K562 (cell line): ENCODE measurements at places on chromosomes 12 and 14. TPM values are rescaled to one million over a fixed set of nuclear protein-coding genes. Genes with fewer than 3 reads are reported as not detected.

- no peaks in the 10 kb centered on the region for H3K36me3 ChIP-seq
- H3K27ac ChIP-seq, result no peak overlapping the region
- no peak overlapping the region for H3K4me3 ChIP-seq
- no peaks in the 10 kb centered on the region for H3K27me3 ChIP-seq
- DNase-seq, result no peak
These were observed 144.8 kb downstream of the CAPZA3 start for GRCh38 chr12:18882690-18883089.

The NOS1 gene
- total RNA-seq, result 0.02 TPM in 1 of 2 replicates, not detected in the other

The FITM1 gene
- total RNA-seq, result 0.20 TPM in 1 of 2 replicates, not detected in the other

DNA sequence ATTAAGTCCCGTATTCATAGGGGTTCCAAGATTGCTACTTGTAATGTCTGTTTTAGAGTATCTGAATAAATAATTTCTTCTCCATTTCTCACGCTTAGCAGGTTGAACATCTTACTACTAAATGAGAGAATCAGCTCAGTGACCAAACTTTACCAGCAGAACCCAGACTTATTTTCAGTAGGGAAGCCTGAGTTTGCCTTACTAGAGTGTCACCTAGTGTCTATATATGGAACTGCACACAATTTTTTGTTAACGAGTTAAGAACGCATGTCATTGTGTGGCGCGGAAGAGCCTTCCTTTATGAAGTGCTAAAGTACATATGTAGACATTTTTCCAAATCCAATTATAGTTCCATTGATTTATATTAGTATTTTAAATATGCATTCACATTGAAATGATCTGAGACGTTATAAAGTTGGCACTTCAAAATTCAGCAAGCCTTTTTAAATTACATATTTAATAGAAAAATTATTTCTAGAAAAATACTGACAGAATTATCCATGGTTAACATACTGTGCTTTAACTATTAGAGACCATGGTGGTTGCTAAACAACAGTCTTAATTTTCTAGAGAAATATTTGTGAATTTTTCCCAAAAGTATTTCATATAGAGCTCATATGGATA is 88.3 kb downstream of the RPS29 start:
- H3K4me3 ChIP-seq, result no peak overlapping the region
- no peaks in the 10 kb centered on the region for H3K27me3 ChIP-seq
- peak; percentile 57 for DNase-seq
- no peaks in the 10 kb centered on the region for H3K36me3 ChIP-seq

- H3K4me1 ChIP-seq, result no peaks in the 10 kb centered on the region
- H3K36me3 ChIP-seq, result no peaks in the 10 kb centered on the region
- H3K27ac ChIP-seq, result no peak overlapping the region
These were observed 162.6 kb upstream of the PLEKHA5 start for GRCh38 chr12:18966954-18967353.

The CLEC1A gene
- total RNA-seq, result not detected in 2 replicates

DNA sequence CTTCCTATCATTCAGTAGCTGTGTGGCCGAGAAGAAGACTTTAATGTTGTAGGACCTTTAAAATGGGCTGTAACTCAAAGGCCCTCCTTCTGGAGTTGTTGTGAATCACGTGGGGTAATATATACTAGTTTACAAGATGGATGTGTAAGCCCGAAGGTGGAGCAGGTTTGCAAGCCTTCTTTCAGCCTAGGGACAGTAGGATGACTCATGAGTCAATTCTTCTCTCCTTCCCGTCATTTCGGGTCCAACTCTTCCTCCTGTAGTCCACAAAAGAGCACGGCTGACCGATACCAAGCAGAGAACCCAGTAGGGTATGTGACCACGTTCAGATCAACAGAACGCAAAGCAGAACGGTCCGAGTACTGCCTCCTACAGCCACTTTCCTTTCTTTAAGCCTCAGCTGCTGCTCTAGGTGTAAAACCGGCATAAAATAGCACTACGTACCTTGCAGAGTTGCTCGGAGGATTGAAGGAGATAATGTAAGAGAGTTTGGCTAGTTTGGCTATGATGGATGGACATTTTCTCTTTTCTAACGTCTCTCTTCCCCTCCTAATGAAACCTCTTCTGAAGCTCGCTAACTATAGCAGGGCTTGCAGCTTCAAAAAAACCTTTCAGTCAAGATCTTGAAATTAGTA is 1.3 kb upstream of the RASSF3 start:
- peak overlapping the region; percentile 80 for H3K27ac ChIP-seq
- H3K4me1 ChIP-seq, result peaks cover 8% of the 10 kb centered on the region; the same call in 2 of the 3 replicates
- peaks cover 17% of the 10 kb centered on the region; the same call in 1 of the 3 replicates for H3K36me3 ChIP-seq
- H3K4me3 ChIP-seq, result peak overlapping the region; percentile 87

- no peaks in the 10 kb centered on the region for H3K27me3 ChIP-seq
- no peaks in the 10 kb centered on the region for H3K4me1 ChIP-seq
- H3K36me3 ChIP-seq, result no peaks in the 10 kb centered on the region
- no peak overlapping the region for H3K4me3 ChIP-seq
These were observed 139.5 kb upstream of the SOX5 start for GRCh38 chr12:24088751-24089509.

GRCh38 chr14:21257394-21257909 is 11.8 kb downstream of the HNRNPC start:
- no peak overlapping the region for H3K4me3 ChIP-seq
- H3K4me1 ChIP-seq, result peaks cover 5% of the 10 kb centered on the region; the same call in 2 of the 3 replicates
- DNase-seq, result no peak

DNA sequence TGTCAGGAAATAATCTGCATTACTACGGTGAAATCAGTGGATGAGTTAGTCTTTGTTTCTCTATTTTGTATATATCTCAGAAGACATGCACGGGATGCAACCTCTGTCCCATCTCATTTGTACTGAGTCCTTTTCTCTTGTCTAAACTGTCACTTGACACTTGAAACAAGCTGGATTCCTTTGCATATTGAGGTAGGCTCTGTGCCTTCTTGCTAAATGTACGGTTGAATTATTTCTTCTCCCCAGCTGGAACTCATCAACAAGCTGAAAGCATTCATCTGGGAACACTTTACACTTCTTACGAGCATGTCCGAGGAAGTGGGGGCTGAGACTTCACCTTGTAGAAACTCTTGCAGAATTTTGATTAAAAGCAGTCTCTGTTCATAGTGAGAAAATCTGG is 119.5 kb downstream of the VEZT start:
- no peaks in the 10 kb centered on the region for H3K4me1 ChIP-seq
- no peak overlapping the region for H3K27ac ChIP-seq
- no peak for DNase-seq
- H3K27me3 ChIP-seq, result peaks cover 5% of the 10 kb centered on the region; the same call in 2 of the 3 replicates
- H3K4me3 ChIP-seq, result no peak overlapping the region

The GPRC5D gene
- not detected in 2 replicates for total RNA-seq

The SMOC1 gene
- 0.04 TPM in 1 of 2 replicates, not detected in the other for total RNA-seq

GRCh38 chr14:55780156-55780946 is 200.3 kb downstream of the KTN1 start:
- no peak for DNase-seq
- no peaks in the 10 kb centered on the region for H3K27me3 ChIP-seq
- no peaks in the 10 kb centered on the region; the same call in 1 of the 2 replicates for H3K4me1 ChIP-seq
- H3K27ac ChIP-seq, result no peak overlapping the region

DNA sequence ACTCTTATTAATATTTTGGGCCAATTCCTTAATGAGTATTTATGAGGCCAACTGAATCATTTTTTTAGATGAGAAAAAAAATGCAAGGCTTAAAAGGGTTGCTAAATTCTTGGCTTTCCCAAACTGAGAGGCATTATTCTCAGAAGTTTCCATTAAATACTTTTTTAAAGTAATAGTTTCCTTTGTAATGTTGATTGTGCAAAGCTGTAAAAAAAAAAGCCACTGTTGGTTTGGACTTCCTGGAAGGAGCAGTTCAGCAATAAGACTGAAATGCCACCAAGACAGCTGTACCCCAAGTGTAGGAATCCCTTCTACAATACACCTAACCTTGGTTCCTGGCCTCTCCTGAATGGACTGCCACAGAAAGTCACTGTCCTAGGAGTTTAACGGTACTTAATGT is 231.3 kb downstream of the MON2 start:
- H3K4me1 ChIP-seq, result no peaks in the 10 kb centered on the region
- H3K27me3 ChIP-seq, result no peaks in the 10 kb centered on the region
- peaks cover 8% of the 10 kb centered on the region; the same call in 1 of the 3 replicates for H3K36me3 ChIP-seq
- H3K27ac ChIP-seq, result no peak overlapping the region

GRCh38 chr12:89789862-89790261 is 81.2 kb upstream of the ATP2B1 start:
- H3K4me1 ChIP-seq, result no peaks in the 10 kb centered on the region
- H3K27ac ChIP-seq, result no peak overlapping the region
- H3K36me3 ChIP-seq, result no peaks in the 10 kb centered on the region
- DNase-seq, result no peak
- H3K4me3 ChIP-seq, result no peak overlapping the region
- H3K27me3 ChIP-seq, result no peaks in the 10 kb centered on the region

The NRIP2 gene
- total RNA-seq, result not detected in 2 replicates

GRCh38 chr14:30849354-30849753 is 25.0 kb upstream of the COCH start:
- no peaks in the 10 kb centered on the region for H3K4me1 ChIP-seq
- H3K27ac ChIP-seq, result no peak overlapping the region
- H3K4me3 ChIP-seq, result no peak overlapping the region
- no peaks in the 10 kb centered on the region for H3K27me3 ChIP-seq

DNA sequence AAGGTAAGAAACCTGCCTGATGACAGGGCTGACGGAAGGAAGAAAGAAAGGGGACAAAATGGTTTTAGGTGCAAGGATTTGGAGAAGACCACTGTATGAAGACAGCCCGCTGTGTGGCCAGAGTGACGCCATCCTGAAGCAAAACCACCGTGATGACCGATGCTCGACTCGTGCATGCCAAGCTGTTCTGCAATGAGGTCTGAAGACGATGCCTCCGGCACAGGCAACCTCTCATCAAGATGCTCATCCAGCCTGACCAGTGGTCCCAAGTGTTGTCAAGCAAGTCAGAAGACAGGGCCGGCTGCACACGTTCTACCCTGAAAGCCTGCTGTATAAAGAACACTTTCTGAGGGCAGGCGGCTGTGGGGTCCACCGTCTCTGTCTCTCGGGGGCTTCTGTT is 34.8 kb downstream of the STX2 start:
- peaks cover 90% of the 10 kb centered on the region for H3K36me3 ChIP-seq
- H3K4me1 ChIP-seq, result no peaks in the 10 kb centered on the region
- H3K4me3 ChIP-seq, result no peak overlapping the region
- no peaks in the 10 kb centered on the region for H3K27me3 ChIP-seq

The SPIC gene
- not detected in 2 replicates for total RNA-seq
